ENCODE measurements at places on chromosomes 5 and 9. TPM values are rescaled to one million over a fixed set of nuclear protein-coding genes. Genes with fewer than 3 reads are reported as not detected.

EDIL3 gene
- 290 TPM for total RNA-seq

LPAR1 gene
- 21.7 TPM for total RNA-seq

FGF10 gene
- not detected for total RNA-seq

C5orf58 gene
- total RNA-seq = not detected

SNCB gene
- total RNA-seq = not detected

DRD1 gene
- total RNA-seq = 10.0 TPM

ARAP3 gene
- total RNA-seq = 8.1 TPM

PCDHB8 gene
- 0.75 TPM for total RNA-seq

HMCN2 gene
- total RNA-seq = 1.2 TPM

PCDHGA5 gene
- 1.8 TPM for total RNA-seq

PCDHA12 gene
- not detected for total RNA-seq

GARNL3 gene
- total RNA-seq = 0.22 TPM
